Caco-2 (cell line): ENCODE measurements at places on chromosomes 2 and 18. TPM values are rescaled to one million over a fixed set of nuclear protein-coding genes. Genes with fewer than 3 reads are reported as not detected.

Gene GCKR
- 0.65 TPM in 1 of 2 replicates, not detected in the other for total RNA-seq

Gene ORC2
- 45.5 and 47.3 TPM in 2 replicates for total RNA-seq

DNA sequence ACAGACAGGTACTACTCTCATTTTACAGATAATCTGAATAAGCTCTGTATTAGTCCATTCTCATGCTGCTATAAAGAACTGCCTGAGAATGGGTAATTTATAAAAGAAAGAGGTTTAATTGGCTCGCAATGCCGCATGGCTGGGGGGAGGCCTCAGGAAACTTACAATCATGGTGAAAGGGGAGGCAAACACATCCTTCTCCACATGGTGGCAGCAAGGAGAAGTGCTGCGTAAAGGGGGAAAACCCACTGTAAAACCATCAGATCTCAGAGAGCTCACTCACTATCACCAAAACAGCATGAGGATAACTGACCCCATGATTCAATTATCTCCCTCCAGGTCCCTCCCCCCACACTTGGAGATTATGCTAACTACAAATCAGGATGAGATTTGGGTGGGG lies 254.4 kb downstream of the KCNE4 start:
- DNase-seq: peak; percentile 36

Gene RAB11FIP5
- 17.3 and 17.4 TPM in 2 replicates for total RNA-seq

- DNase-seq: no peak
Observed at GRCh38 chr2:110805894-110806452, 73.6 kb downstream of the ACOXL start.

Gene TRIP12
- total RNA-seq: 111 and 115 TPM in 2 replicates

Gene EEF1B2
- total RNA-seq: 939 and 946 TPM in 2 replicates

Gene IL36B
- not detected in 2 replicates for total RNA-seq

GRCh38 chr2:16325016-16325975 lies 340.3 kb downstream of the CYRIA start:
- peak; percentile 90 for DNase-seq
